Lung (tissue), 17 donors: ENCODE measurements at places on chromosomes 1 and 21.

GRCh38 chr1:224067621-224068457, 46.1 kb upstream of the FBXO28 start:
- DNase-seq = no peak

- DNase-seq = no peak
Observed at GRCh38 chr21:37149411-37149810, 76.4 kb downstream of the TTC3 start.

DNA sequence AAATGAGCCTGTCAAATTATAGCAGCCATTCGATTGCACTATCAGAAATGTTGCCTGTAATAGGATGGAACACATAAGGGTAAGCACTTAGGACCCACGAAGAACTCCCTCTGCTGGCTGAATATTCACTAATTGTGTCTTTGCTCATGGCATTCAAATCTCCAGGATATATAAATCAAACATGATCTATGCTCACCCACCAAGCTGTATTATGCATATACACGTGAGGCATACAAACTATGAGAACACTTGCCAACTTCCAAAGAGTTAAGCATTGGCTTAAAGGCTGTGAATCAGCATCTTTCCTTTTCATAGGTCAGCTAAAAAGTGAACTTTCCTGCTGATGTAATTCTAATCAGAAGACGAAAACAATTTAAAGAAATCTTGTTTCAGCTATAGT, 34.5 kb downstream of the TMPRSS15 start:
- DNase-seq = peak; percentile 26

GRCh38 chr1:43664369-43664768, 14.4 kb downstream of the KDM4A start:
- no peak for DNase-seq

DNA sequence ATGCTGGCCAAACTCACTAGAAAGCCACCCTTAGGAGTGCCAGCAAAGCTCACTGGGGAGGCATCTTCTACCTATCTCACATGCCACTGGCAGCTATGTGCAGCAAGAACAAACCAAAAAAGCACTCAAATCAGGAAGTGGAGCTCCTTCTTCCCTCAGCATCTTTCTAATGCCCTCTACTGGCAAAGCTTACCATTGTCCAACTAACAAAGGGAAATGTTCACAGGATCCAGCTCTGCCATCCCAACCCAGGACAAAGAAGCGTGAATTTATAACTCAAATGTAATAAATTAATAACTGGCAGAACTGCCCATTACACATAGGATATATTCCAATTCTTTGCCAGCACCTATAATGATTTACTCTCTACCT, 38.9 kb downstream of the LEPR start:
- no peak for DNase-seq

DNA sequence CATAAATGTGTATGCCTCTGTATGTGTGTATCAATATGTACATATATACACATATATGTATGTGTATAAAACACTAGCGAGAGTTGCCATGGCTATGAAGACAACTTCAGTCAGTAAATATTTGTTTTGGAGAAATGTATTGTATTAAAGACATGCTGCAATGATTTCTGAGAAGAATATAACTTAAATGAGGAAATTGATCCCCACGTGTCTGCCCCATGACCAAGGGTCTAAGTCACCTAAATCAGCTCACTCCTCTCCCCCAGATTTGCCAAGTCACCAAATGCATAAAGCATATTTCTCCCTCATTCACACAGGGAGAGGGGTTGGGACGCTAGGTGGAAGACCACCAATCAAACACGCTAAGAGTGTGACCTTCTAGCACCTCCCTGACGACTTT, 58.3 kb upstream of the LYST start:
- no peak for DNase-seq

DNA sequence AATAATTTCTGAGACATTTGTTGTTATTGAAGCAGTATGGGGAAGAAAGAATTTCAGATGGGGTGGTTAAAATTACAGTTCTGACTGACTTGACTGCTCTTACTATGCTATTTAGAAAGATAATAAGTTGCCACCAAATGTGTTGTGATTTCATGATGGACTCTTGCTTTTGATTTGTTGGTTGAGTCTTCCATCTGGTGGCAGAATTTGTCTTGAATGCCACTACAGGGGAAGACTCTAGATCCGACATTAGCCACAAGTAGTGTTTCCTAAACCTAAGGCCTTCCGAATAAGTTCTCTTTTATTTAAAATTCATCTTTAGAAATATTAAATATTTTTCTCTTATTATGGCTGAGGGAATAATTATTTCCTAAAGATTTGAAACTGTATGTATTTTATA, 190.9 kb upstream of the ADGRL4 start:
- DNase-seq = peak; percentile 39

DNA sequence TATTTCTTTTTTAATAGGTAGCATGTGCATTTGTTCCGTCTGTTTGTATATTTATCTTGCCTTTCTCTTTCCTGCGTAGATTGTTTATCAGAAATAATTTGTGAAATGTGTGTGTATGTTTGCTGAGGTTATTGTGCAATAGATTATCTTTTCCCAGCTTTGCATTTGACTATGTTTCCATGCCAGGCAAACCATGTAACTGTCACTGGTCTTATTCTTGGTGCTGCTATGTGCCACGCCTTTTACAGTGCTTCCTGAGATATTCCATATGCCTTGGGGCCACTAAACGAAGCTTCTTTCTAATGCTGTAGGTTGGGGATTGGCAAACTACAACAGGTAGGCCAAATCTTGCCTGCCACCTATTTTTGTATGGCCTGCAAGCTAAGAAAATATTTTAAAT, 598.8 kb downstream of the PLPP3 start:
- peak; percentile 94 for DNase-seq

GRCh38 chr21:16013570-16013969, 283.8 kb downstream of the USP25 start:
- DNase-seq = no peak
